ENCODE measurements at places on chromosomes 2 and 18.

DNA sequence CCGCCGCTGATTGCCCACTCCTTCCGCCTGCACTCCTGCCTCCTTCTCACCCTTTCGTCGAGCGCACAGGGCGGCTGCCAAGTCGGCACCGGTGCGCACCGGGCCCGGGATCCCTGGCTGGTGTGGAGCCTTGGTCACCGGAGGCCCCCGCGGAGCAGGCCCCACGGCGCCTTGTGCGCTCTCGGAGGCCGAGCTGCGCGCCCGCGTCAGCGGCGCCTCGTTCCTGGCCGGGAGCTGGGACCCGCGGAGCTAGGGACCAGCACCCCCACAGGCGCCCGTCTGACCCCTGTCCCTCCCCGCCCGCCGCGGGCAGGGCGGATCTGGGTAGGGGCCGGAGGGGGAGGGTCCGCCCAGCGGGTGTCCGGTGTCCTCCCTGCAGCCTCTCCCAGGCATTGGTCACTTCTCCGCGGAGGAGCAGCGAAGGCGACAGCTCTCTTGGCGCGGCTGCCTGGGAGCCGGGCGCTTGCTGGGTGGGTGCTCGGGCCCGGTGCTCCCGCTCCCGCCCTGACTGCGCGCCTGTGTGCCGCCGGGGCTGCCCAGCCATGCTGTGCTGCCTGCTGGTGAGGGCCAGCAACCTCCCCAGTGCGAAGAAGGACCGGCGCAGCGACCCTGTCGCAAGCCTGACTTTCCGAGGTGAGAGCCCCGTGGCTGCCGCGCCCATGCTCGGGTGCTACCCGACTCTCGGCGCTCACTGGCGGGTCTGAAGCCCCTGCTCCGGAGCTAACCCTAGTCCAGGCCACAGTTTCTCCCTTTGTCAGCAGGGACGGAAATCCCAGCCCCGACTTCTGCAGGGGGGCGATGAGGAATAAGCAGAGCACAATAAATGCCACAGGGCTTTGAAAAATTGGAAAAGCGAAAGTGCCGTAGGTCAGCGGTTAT lies 13.2 kb downstream of the DYSF start:
- DNase-seq = no peak

DNA sequence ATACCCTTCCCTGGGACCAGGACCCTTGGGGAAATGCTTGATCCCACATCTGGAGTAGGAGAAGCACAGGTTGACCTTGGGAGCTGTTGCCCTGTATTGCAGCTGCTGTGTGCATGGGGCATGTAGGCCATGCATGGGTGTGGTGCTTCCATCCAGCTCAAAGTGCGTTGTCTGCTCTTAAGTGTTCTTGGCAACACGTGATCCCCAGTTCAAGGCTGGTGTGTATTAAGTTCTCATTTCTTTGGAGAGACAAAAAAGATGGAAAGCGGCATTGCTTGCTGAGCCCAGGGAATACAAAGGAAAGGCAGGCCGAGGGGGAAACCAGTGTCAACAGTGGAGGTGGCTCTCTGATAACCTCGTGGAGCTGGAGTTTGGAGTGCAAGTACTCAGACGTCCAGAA lies 110.7 kb downstream of the RTP5 start:
- DNase-seq = no peak

DNA sequence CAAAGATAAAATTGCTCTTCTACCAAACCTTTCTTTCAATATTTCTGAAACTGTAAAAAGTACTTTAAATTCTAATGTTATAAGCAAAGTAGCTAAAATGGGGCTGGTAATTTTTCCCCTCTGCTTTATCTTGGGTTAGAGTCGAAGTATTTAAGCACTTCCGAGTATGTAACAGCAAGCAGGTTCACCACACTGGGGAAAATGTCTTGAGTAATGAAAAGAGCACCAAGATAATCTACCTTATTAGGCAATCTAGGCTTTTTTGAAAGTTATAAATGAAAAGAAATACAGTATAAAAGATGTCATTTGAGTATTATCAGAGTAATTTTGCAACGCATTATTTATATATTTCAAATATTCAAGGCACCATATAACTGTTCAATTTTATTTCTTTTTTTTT lies 687 bp upstream of the DSG3 start:
- no peak for DNase-seq

- no peak for DNase-seq
These were observed 23.7 kb upstream of the ROCK2 start for GRCh38 chr2:11368059-11368572.

DNA sequence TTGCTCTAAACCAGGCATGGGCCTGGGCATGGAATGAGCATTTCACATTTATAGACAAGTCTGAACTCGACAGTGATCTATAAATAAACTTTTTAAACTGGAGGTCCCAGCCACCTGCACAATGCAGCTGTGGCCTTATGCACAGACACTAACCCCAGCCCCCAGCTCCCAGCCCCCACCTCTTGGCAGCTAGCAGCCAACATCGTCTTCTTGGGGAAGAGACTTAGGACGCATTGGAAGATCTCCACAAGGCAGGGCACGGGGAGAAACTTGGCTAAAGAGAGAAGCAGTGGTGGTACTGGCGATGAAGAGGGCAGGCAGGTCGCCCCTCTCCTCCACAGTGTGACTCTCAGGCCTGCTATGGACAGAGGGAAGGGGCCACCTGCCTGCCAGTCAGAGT lies 213.2 kb downstream of the ANAPC1 start:
- DNase-seq = no peak

DNA sequence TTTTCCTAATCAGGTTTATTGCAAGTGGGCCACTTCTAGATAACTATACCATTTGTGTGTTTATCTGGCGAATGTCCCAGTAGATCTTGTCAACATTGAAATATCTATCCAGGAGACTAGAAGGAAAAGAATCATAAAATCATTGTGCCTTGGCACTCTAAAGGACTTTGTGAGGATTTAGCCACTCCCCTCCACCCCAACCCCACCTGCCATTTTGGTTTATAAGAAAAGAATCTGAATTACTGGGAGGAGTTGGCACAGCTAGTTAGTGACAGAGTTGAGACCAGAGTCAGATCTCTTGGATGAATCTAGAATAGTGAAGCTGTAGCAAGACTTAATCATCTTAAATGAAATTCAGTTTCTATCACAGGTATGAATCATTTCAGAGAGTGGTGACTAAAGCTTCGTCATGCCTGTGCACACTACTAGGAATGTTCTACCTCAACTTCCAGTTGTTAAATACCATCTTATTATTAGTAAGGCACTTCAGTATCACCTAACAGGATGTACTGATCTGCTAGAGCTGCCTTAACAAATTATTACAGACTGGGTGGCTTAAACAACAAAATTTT lies 212.7 kb upstream of the SLC14A2 start:
- DNase-seq = no peak

- DNase-seq = no peak
These were observed 334.1 kb upstream of the MYT1L start for GRCh38 chr2:2664989-2665833.

DNA sequence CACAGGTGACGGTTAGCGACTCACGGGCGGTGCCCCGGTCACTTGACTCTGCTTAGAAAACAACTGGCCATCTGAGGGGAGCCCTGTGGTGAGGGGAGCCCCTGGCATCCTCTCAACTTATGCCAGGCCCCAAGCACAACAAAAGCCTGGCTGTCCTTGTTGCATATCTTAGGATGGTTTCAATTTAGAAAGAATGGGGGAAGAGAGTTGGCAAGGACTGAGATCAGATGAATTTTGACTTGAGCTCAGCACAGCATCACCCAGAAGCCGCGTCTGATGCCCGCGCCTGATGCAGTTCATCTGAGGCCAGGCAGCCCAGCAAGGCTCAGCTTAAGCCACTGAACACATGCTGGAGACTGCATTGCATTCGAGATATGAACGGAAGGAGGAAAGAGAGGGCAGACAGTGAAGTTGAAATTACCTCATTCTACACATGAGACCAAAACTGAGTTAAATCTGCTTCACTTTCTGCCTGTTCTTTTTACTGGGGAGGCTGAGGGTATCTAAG lies 36.8 kb downstream of the MYT1L start:
- no peak for DNase-seq

GRCh38 chr2:74564222-74564621 lies 9.7 kb downstream of the DOK1 start:
- no peak for DNase-seq

DNA sequence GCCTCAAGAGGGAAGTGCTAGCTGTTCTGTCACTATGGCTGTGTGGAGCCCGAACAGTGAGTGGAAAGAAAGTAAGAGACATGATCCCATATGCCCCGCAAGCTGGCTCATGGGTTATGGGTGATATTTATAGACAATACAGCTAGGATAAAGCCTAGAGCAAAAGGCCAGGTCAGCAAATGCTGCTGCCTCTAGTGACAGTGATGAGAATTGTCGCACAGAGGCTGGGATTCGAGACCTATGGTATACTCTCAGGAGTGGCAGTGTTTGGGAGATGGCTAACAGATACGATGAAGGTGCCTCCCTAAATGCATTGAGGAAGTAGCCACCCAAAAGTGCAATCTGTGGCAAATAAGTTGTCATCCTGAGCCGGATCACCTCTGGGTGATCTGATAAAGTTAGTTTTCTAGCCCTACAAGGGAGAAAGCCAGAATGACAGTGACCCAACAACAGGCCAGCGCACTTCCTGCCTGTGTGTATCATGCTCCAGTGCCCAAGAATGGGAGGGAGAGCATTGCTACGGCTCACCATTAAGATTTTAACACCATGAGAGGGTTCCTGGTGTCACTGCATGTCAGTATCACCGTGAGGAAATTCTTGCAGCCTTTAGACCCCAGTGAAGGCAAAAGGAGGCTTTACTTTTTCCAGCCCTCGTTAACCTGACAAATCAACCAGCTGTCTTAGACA lies 92.2 kb upstream of the TGFA start:
- DNase-seq = no peak

GRCh38 chr2:183250472-183250871 lies 126.2 kb downstream of the NUP35 start:
- DNase-seq = no peak

GRCh38 chr18:23694637-23695430 lies 5.6 kb downstream of the LAMA3 start:
- no peak for DNase-seq

All from CD4-positive, alpha-beta T cell treated with Interferon alpha-2 for 1 hour (primary cell).